ENCODE measurements at places on chromosomes 6 and 20.

GRCh38 chr6:21591446-21591845, 2.1 kb upstream of the SOX4 start:
- DNase-seq = no peak

- no peak for DNase-seq
Measured at GRCh38 chr6:126152372-126152745, 166.0 kb downstream of the TRMT11 start.

GRCh38 chr20:22466447-22467171, 117.8 kb downstream of the FOXA2 start:
- no peak for DNase-seq

DNA sequence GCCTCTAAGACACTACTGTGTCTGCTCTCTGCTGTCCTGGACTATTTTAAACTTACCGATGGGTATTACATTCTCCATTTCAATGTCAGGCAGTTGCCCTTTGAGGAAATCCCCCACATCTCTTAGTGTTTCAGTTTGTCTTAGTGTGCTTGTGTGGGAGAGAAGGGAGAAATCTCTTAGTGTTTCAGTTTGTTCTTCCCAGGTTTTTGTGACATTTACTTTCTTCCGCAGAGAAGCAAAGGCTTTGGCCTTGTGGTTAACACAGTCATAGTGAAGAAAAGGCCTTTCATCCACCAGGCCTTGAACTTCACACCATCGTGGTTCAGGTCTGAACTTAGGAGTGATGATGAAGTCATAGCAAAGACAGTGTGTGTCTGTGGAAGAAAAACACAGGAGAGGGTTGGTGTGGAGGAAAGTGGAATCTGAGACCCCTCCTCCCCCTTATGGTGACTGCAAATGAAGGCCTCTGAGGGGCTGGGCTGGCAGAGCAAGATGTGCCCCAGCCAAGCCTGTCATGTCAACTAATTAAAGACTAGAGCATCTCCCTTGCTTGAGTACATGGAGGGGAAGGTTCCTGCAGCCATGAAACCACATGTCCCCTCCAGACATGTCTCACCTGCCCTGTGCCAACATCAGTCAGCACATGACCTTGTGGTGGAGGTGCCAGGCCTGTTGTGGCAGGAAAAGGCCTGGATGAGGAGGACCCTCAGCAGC, 23.9 kb downstream of the RAET1L start:
- peak; percentile 66 for DNase-seq

DNA sequence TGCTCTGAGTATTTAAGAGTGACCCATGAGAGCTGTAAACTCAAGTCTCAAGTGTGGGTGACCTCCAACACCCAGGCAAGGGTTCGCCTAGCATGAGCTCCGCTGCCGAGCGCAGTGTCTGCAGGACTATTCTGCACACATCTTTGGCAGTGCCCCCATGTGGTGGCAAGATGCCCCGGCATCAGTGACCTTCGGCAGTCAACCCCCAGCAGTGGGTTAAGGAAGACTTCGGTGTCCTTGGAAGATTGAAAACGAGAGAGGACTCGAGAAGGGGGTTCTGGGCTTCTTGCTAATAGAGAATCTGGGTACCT, 43.1 kb downstream of the RBM38 start:
- DNase-seq = no peak

DNA sequence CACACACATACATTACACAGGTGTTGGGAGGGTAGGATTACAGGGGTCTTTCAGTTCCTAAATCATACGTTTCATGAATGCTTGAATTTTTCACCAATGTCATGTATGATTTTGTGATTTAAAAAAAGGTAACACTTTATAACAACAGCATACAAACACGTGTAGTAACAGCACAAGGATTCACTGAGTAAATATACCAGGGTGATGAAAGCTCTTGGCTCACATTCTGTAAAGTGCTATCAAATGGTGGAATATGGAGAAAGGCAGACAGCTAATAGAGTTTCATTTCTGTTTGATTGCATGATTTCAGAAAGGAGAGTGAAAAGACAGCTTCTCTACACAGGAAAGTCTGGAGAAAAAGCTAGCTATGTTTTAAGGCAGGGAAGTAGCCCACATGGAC, 231.9 kb downstream of the CD83 start:
- DNase-seq = no peak

GRCh38 chr20:59605601-59606364, 1.4 kb downstream of the PHACTR3 start:
- no peak for DNase-seq

- no peak for DNase-seq
Measured at GRCh38 chr6:105204331-105204730, 24.5 kb upstream of the POPDC3 start.

DNA sequence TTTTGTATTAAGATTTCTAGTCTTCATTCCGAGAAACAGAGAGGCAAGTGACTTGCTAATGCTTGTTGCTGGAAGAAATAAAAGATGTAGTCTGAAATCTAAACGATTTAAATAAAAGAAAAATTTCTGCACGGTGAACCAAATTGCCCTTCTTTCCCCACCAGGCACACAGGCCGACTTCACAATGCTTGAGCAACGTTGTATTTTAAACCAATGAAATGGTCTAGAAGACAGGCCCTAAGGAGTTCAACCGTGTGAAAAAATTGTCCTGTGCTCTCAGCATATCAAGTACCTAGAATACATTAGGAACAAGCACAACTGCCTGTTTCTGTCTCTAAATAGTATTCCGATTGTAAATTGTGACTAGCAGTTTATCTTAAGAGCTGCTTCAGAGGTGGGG, 308.8 kb upstream of the SOX4 start:
- DNase-seq = no peak

GRCh38 chr20:37528446-37529213, 954 bp upstream of the BLCAP start:
- no peak for DNase-seq

DNA sequence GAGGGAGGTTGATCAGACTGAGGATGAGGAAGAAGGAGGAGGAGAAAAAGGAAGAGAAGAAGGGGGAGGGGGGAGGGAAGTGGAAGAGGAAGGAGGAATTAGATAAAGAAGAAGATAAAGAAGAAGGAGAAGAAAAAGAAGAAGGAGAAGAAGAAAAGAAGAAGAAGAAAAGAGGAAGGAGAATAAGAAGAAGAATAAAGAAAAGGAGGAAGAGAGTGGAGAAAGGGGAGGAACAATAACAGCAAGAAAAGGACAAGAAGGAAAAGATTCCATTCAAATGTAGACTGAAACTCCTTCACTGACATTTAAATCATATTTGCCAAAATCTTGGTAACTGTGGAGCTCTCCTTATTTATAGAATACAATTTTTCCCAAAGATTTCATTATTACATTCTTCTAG, 34.3 kb upstream of the RCAN2 start:
- DNase-seq = no peak

DNA sequence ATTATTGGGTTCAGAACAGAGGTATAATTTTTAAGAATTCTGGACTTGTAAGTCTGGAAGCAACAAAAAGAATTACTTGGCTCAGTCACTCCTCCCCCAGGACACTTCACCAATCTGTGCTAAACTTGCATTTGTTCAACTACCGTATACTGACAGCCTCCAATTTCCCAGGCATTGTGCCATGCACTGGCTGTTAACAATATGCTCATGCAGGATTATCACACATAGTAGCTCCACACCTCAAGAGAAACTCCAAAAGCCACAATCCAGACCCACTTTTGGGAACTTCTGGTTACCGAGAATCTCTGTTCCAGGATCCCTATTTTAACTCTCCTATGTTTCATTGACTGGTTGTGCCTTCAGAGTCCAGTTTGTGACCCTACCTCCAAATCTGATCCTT, 7.7 kb downstream of the ADGRF1 start:
- DNase-seq = no peak

- DNase-seq = no peak
Measured at GRCh38 chr20:20210943-20211273, 157.0 kb upstream of the INSM1 start.

DNA sequence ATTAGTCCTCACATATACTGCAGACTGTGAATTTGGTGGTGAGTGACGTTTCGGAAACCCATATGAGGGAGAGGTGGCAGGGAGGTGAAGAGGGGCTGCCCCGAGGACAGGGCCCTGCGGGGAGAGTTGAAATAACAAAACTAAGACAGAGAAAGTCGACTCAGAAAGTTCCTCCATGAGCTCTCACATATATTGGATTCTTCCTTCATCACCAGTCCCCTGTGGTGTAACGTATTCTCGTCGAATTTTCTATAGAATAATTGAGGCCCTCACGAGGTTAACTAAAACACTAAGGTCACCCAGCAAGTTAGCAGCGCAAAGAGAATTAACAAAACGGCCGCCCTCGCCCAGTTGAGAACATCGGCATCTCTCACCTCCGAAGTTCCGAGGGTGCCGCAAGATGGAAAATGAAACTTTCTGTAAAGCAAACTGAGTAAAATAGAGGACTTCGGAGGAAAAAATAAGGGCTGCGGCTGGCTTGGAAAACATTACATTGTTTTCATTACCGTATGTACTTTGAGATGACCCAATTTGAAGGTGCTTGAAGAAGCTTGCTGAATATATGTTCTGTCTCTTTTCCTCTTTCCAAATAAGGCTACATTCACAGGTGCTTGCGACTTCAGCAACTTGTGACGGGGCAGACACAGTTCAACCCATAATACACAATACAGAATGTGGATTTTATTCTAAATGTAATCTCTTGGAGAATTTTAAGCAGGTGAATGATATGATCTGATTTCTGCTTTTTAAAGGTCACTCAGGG, 490.9 kb upstream of the JARID2 start:
- peak; percentile 94 for DNase-seq

GRCh38 chr20:54065601-54066038, 4.8 kb downstream of the BCAS1 start:
- no peak for DNase-seq

DNA sequence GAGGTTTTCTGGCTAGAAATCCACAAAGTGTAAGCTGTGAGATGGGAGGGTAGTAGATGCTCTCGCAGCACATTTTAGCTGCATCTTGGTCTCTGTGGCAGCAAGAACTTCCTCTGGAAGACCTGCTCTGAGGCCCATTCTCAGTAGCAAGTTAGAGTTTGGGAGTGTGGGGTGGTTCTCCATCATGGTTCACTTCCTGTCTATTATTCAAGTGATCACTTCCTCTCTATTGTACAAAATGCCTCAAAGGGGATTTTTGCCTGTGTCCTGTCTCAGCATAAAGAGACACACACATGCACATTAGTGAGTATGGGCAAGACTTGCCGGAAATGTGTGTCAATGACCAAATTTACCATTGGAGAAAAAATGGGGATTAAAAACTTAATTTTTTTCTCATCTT, 42.5 kb downstream of the LYRM2 start:
- peak; percentile 26 for DNase-seq

DNA sequence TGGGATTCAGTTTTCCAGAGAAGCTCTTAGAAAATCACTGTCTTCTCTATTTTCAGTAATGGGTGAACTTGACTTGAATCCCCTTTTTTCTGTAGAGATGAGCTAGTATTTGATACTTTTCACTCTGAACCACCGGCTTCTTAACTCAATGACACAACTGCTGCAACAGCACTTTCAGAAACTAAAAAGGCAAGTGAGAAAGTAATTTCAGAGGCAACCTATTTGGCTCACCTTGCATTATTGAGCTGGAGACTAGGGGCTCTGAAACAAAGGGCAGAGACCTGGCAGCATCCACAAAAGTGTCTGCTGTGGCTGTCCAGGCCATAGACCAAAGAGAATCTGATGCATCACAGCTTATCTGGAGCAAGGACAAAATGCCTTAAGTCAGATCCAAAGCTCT, 289.8 kb upstream of the IRAK1BP1 start:
- no peak for DNase-seq

- no peak for DNase-seq
Measured at GRCh38 chr20:53087037-53087777, 115.0 kb downstream of the TSHZ2 start.

DNA sequence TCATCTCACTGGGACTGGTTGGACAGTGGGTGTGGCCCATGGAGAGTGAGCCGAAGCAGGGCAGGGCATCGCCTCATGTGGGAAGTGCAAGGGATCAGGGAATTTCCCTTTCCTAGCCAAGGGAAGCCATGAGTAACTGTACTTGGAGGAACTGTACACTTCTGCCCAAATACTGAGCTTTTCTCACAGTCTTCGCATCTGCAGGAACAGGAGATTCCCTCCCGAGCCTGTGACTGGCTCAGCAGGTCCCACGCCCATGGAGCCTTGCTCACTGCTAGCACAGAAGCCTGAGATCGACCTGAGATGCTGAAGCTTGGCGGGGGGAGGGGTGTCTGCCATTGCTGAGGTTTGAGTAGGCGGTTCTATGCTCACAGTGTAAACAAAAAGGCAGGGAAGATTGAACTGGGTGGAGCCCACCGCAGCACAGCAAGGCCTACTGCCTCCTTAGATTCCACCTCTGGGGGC, 10.4 kb upstream of the CALHM5 start:
- DNase-seq = no peak

GRCh38 chr20:36823121-36823520, 49.6 kb upstream of the DSN1 start:
- DNase-seq = no peak

DNA sequence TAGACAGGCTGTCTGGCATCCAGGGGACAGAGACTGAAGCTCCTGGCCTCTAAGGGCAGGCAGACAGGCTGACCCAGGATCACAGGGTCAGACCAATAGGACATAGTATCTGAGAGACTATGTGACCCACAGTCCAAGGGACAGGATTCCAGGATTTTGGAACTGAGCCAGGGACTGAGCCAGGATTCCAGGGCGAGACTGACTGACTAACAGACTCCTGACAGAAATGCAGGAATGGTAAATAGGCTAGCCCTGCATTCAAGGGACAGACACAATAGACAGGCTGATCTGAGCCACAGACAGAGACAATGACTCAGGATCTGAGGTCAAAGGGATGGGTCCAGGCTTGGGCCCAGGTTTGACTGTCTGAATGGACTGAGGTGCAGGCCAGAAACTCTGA, 19.8 kb downstream of the XKR7 start:
- no peak for DNase-seq

GRCh38 chr6:145893586-145893985, 70.6 kb downstream of the SHPRH start:
- no peak for DNase-seq

- no peak for DNase-seq
Measured at GRCh38 chr6:164098857-164099267, 684.3 kb downstream of the QKI start.

- no peak for DNase-seq
Measured at GRCh38 chr20:13852306-13852705, 67.5 kb downstream of the NDUFAF5 start.

DNA sequence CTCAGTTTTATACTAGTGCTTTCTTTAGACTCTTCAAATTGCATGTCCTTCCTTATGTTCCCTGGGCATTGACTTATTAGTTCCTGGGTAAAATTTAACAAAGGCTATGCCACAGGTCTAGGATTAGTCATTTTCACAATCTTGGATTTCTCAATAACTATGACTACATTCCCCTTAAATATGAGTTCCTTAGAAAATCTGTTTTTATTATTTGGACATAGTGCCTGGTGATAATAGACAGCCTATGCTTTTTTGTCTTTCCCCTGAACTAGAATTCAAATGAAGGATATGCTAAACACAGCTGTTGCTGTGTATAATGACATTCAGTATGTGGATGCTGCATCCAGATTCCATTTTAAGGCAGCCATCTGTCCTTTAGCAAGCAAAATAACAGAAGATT, 1252.8 kb upstream of the GJE1 start:
- DNase-seq = no peak

Data from activated CD4-positive, alpha-beta T cell treated with anti-CD3 and anti-CD28 coated beads, Interleukin-2, amount 50 U/mL, for 16 hours (primary cell).